Activated gamma-delta T cell treated with anti-CD3 and anti-CD28 coated beads, Interleukin-2, amount 50 U/mL, for 16 hours (primary cell): ENCODE measurements at places on chromosomes 16 and 17.
A peak's percentile ranks its signal among the peaks of the same experiment; 100 is the strongest.

DNA sequence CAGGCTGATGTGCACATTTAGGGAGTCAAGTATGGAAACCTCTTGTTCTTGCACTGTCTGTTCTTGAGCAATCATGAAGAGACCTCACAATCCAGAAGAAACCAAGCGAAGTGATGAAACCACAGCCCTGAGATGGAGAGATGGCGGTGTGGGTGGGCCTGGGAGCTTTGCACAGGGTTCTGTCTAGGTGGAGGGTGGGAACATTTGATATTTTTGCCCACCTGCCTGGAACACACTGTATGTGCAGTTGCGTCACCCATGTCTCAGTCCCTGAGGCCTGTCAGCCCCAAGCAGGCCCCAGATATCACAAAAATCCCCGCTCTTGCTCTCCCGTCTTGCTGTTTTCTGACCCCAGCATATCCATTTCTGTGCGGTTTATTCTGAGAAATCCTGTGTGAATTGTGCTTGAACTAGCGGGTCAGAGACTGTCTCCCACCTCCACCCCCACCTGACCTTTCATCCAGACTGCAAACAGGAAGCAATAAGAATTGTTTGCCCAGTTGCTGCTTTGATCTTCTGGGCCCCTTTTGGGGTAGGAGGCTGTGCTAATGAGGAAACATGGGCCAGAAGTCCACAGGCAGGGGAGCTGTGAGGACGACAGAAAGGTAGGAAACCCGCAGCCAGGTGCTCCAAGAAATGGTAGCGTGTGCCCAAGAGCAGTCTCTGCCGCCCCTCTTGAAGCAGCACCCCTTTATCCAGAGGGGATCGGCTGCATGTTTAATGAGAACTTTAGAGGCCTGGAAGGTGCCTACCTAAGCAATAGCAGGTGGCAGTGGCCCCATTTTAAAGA lies 183.8 kb downstream of the CCDC182 start:
- DNase-seq: no peak

- no peak for DNase-seq
Measured at GRCh38 chr17:77829843-77830799, 128.4 kb upstream of the TNRC6C start.

DNA sequence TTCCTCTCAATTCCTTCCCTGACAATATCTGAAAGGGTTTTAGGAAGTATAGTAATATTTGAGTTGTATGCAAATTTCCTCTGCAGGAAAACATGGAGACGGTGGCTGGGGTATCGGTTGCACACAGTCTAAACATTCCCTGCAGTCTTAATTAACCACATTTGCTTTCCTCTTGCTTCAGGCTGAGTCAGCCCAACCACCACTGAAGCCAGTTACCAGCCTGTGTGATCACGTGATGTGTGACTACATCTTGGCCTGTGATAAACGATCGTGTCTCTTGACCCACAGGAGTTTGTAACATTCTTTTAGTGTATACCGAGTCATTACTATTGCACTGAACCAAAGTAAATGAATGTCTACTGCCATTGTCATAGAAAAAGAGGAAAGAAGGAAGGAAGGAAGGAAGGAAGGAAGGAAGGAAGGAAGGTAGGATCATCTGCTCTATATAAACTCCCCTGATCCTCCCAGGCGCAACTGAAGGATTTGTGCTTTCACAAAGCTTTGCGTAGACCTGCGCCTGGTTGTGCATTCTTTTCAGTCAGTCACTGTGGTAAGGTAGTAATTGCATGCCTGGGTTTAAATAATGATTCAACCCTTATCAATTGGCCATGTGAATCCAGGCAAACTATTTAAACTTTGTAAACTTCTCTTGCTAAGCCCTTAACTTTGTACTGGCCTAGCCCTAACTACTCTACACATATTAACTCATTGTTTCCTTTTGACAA lies 280.6 kb upstream of the SALL1 start:
- DNase-seq: no peak

DNA sequence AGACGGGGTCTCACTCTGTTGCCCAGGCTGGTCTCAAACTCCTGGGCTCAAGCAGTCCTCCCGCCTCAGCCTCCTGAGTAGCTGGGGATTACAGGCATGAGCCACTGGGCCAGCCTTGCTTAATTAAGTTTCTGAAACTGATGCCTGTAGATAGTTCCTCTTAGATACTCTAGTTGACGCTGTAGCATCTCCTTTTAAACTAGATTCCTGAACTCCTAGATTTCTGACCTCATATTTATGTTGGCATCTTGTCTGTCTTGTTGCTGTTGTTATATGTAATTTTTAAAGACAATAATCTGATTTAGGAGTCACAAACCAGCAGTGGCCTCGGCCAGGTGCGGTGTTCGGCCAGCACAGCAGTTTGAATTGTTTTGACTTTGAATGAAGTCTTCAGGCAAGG lies 37.5 kb downstream of the DHRS7B start:
- no peak for DNase-seq

- DNase-seq: peak; percentile 22
Measured at GRCh38 chr16:4693956-4694641, 737 bp downstream of the NUDT16L1 start.

- no peak for DNase-seq
Measured at GRCh38 chr17:17107281-17107680, 65.0 kb downstream of the MPRIP start.

GRCh38 chr16:17392857-17393692 lies 77.7 kb downstream of the XYLT1 start:
- no peak for DNase-seq

DNA sequence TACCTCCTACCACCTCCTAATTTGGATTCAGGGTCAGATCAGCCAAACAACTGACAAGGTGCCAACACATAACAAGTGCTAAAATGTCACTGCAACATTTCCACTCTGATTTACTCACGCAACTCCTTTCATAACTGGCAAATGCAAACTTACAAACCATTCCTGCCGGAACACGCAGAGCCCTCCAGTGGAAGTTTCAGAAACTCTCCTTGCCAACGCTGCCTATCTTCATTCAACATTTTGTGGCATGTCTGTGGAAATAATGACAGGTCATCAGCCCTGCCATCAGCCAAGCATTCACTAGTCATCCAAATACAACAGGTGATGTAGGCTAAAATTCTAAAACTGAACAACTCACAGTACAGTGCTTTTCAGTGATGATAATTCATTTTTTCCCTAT lies 37.7 kb upstream of the OR3A1 start:
- DNase-seq: no peak

GRCh38 chr17:46943501-46944393 lies 20.8 kb downstream of the GOSR2 start:
- no peak for DNase-seq

DNA sequence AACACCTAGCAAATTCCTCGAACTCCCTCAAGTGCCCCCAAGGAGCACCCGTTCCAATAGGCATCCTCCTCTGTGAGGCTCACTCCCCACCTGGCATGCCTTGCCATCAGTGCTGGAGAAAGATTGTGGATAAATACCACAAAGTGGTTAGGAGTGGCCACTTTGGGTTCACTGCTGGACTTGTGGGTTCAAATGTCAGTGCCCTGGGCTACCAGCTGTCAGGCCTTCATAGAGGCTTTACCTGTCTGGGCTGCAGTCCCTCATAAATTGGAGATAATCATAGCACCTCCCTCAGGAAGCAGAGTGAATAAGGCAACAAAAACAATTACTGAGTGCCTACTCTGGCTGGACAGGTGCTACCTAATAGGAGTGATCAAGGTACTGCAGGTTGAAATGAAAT lies 1.5 kb upstream of the SYT17 start:
- DNase-seq: no peak

DNA sequence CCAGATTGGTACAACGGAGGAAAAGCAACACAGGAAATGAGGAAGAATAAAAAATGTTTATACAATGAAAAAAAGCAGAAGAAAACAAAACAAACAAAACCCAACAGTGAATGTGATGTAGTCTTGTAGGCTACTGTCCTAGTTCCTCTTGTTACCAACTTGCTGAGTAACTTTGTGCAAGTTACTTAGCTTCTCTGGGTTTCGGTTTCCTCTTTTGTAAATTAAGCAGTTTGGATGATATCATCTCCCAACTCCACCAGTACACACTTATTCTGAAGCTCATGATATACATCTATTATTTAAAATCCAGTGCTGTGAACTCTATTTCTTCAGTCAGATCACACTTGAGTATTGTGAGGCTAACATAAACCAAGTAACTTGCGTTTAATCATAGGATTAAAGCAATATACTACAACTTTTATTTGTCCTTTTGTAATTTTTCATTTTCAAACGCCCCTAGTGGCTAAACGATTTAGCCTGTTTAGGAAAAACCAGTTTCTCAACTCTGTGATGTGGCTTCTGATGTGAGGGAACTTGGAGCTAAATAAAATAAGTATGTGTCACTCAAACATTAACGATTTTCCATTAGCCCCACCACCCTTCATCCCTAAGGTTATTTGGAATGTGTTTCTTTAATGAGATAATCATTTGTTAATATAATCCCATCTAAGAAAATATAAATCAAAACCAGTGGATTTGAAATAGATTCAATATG lies 1.4 kb upstream of the UNK start:
- no peak for DNase-seq

DNA sequence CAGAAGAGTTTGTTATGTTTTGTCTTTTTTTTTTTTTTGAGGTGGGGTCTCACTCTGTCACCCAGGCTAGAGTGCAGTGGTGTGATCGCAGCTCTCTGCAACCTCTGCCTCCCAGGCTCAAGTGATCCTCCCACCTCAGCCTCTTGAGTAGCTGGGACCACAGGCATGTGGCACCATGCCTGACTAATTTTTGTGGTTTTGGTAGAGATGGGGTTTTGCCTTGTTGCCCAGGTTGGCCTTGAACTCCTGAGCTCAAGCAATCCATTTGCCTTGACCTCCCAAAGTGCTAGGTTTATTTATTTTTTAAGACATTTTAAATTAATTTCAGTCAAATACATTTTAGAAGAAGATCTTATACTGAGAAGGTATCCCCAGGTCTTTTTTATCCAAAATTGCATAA lies 366.7 kb downstream of the KCNJ2 start:
- DNase-seq: no peak

DNA sequence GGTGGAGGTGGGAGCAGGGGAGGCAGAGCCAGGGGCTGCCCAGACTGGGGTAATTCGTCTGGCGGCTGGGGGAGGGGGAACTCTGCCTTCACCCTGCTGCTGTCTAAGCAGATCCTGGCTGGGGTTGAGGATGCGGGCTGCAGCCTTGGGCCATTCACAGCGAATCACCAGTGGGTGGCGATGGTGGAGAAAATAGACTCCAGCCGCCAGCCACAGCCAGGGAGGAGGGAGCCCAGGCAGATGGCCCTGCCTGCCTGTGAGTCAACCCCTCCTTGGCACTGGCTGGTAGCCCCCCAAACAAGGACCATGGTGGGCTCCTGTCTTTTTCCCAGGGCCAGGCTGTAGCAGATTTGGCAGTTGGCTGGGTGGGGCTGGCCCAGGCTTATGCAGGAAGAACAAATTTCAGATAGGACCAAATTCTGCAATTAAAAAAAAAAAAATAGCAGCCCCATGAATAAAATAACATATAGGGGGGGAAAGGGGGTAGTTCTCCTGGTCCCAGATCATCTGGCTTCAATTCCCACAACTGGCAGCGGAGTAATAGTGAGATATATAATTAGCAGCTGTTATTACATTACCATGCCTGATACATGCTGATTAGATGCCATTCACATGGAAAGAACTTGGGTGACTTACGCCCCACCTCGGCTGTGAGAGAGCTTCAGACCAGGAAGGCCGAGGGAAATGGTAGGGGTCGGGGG lies 41.5 kb upstream of the CDH5 start:
- no peak for DNase-seq

DNA sequence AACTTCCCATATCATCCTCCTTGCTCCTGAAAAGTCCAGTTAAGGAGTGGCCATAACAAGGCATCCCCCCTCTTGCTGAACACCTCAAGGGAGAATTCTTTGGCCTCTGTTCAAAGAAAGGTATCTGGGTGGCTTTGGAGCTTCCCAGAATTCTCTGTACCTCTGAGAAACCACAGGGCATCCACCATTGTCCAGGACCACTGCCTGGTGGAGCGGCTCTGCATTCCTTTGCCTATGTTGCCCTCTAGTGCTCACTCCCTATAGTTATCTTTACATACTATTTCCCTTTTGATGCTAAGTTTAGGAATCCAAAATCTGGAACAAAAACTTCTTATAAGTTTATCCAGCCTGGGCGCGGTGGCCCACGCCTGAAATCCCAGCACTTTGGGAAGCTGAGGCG lies 30.3 kb downstream of the CHD9NB start:
- DNase-seq: no peak

GRCh38 chr16:11619327-11619851 lies 32.7 kb upstream of the LITAF start:
- DNase-seq: peak; percentile 16

GRCh38 chr16:12669908-12670307 lies 133.8 kb downstream of the CPPED1 start:
- DNase-seq: no peak

GRCh38 chr17:47077576-47077975 lies 98.5 kb upstream of the RPRML start:
- no peak for DNase-seq

- no peak for DNase-seq
Measured at GRCh38 chr16:80693553-80693952, 110.8 kb downstream of the CDYL2 start.

DNA sequence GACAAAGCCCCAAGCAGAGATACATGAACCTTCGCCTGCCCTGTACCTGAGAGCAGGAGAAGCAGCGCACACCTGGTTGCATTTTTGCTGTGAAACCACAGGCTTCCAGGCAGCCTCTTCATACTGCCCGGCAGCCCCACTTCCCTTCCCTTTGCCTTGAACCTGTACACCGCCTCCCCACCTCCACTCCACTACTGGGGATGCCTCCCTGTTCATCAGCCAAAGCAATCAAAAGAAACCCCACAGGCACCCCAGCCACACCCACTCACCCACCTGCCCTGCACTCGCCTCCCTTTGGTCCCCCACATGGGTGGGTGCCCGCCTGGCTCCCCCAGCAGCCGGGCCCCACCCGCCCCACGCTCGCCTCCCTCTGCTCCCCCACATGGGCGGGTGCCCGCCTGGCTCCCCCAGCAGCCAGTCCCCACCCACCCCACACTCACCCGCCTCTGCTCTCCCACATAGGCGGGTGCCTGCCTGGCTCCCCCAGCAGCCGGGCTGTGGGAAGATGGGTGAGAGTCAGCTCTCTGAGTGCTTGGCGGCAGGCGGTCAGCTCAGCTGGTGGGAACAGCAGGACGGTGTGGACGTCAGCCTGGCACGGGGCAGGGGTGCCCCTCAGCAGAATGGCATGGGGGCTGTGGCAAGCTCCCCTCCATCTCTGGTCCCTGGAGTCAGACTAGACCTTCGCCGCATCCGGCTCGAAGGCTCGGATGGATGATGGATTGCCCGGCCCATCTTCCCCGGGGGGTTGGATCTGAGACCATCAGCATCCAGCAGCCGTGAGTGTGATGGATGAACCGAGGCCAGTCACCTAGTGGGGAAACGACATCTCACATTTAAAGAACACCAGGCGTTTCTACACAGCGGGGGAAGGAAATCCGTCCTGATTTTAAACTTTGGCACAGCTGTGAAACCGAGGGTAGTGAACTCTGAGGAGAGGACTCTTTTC lies 135.6 kb downstream of the BANP start:
- no peak for DNase-seq

GRCh38 chr16:77744141-77744540 lies 21.8 kb downstream of the NUDT7 start:
- no peak for DNase-seq

- no peak for DNase-seq
Measured at GRCh38 chr16:73190688-73191659, 143.0 kb upstream of the ZFHX3 start.
